ENCODE measurements at places on chromosomes 5 and 9.
A peak's percentile ranks its signal among the peaks of the same experiment; 100 is the strongest.

- peak; percentile 44 for DNase-seq
Measured at GRCh38 chr5:37668524-37669047, 171.3 kb downstream of the GDNF start.

DNA sequence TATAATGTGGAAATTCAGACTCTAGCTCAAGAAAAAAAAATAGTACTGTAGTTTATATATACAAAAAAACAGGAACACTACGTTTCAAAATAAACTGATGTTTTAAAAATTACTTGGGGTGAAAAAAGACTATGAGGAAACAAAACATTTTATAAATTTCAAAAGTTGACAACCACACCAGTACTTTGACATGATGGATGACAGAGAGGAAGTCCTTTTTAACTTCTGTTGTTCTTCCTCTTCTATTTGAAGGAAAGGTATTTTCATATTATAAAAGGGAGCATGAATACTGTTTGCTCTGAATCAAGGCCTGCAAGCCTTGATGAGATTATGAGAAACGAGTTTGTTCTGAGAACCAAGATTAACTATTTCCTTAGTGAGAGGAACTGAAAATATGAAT is 456.9 kb downstream of the TAF11L14 start:
- no peak for DNase-seq

- DNase-seq = peak; percentile 33
Measured at GRCh38 chr5:136174021-136174659, 18.8 kb downstream of the SMIM32 start.

GRCh38 chr9:3263698-3264097 is 262.1 kb downstream of the RFX3 start:
- DNase-seq = no peak

DNA sequence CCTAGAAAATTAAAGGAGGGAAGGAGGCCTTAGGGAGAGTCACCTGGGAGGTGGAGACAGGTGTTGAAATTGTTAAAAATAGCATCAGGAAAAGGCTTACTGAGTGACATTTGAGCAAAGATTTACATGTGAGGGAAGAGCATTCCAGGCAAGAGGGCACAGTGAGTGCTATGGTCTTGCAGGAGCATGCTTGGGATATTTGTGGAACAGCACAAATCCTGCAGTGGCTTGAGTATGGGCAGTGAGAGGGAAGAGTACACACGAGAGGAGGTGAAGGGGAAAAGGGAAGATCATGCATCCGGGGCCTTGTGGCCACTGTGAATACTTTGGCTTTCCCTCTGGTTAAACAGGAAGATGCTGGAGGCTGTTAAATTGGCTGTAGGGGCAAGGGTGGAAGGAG is 36.6 kb downstream of the ACER2 start:
- no peak for DNase-seq

DNA sequence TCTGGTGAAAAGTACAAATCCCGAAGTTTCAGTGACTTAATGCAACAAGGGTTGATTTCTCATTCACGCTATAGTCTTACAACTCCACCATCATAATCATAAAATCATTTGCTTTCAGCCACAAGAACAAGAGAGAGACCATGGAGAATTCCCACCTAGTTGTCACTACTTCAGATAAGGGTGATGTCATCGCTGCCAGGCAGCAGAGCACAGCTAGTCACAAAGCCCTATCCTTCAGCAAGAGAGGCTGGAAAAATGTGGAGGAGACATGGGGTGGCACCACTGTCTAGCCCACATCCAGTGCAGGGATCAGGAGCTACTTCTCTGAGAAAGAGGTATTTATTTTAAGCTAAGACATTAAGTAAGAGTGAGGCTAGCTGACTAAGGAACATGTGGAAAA is 356.1 kb downstream of the YTHDC2 start:
- DNase-seq = no peak

DNA sequence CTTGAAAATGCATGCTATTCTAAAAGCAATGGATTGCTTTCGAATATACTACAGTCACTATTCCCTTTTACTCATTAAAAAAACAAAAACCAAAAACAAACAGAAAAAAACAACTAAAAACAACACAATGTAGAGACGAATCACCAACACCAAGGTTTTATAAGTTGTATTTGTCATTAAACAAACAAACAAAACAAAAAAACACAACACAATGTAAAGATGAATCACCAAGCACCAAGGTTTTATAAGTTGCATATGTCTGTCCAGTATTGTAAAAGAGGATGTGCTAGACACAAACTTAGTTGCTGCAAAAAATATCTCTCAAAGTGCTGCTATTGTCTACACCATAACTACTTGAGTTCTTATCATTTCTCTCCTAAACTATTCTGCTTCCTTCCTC is 1269.2 kb downstream of the EFNA5 start:
- no peak for DNase-seq

DNA sequence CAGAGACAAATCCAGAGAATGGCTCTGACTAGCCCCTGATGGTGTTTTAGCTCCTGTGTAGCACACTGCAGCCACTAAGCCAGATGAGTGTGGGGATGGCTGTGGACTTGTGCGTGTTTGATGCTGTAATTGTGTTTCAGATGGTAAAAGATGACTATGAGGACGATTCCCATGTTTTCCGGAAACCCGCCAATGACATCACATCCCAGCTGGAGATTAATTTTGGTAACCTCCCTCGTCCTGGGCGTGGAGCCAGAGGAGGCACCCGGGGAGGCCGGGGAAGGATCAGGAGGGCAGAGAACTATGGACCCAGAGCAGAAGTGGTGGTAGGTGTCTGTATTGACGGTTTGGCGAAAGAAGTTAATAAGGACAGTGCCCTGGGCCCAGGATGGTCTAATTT is 38.0 kb downstream of the HABP4 start:
- no peak for DNase-seq

DNA sequence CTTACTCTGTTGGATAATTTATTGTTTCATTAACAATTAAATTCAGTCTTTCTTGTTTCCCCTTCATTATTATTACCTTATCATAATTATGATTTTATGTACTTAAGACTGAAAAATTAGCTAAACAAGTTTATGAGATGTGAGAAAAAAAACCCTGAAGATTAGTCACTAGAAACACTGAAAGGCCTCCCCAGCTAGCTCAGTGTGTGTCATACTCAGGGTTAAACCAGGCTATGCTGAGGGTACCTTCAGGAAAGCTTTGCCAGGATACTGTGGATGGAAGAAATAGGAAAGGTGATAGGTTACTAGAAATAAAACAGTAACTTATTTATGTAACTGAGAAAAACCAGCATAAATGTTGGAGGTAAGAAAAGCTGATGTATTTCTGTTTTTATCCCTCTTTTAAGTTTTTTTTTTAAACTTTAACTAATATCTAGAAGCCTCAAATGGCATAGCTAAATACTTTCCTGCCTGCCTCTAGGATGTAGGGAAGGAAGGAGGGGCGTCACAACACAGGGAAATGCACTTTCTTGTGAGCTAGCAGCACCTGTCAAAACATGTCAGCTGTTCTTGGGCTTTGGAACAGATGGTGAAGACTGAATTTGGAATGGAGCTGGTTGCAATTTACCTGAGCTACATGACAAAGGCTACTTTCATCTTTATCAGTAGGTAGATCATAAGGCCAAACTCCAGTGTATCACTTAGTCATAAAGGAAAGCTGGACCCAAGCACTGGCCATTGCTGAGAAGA is 24.2 kb downstream of the NMRK1 start:
- peak; percentile 17 for DNase-seq
